Central memory CD8-positive, alpha-beta T cell (primary cell): ENCODE measurements at places on chromosomes 7 and 10.

GRCh38 chr7:27106181-27106900, 3.9 kb upstream of the HOXA2 start:
- peaks cover 23% of the 10 kb centered on the region for H3K4me1 ChIP-seq
- H3K4me3 ChIP-seq = no peak overlapping the region
- H3K36me3 ChIP-seq = peaks cover 2% of the 10 kb centered on the region

DNA sequence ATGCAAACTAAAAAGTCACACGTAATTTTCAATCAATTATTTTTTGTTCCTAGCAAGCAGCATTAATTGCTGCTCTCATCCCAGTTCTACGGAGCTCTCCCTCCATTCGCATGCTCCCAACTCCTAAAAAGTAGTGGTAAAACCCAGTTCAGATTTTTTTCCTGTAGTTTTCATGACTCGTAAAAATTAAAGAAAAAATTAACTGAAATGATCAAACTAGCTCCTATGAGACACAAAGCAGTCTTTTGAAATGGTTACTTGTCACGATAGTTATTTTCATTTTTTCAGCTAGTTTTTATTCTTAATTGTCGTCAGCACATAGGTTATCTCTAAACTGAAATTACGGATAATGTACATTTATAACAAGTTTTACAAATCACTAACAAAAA, 1.8 kb downstream of the HNRNPA2B1 start:
- H3K4me3 ChIP-seq = peak overlapping the region; percentile 100
- no peaks in the 10 kb centered on the region for H3K27me3 ChIP-seq
- no peak for DNase-seq
- H3K4me1 ChIP-seq = peaks cover 72% of the 10 kb centered on the region
- peak overlapping the region; percentile 100 for H3K27ac ChIP-seq

DNA sequence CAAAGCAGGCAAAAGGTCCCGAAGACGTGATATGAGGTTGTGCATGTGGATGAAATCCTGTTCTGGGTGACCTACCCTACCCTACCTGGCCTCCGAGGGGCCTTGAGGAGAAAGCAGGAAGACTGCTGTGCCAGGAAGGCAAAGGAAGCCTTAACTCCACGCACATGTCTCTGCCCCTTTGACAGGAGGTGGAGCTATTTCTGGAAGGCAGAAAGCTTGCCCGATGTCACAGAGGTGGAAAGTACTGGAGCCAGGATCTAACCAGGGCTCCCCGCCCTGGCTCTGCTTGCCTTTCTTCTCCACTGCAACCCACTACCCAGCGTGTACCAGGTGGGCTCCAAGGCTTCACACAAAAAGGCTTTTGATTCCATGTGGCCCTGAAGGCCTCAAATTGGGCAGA, 66.4 kb upstream of the DDC start:
- H3K27me3 ChIP-seq = peaks cover 57% of the 10 kb centered on the region
- no peak overlapping the region for H3K27ac ChIP-seq
- no peak for DNase-seq
- peaks cover 6% of the 10 kb centered on the region for H3K4me1 ChIP-seq
- H3K4me3 ChIP-seq = no peak overlapping the region

DNA sequence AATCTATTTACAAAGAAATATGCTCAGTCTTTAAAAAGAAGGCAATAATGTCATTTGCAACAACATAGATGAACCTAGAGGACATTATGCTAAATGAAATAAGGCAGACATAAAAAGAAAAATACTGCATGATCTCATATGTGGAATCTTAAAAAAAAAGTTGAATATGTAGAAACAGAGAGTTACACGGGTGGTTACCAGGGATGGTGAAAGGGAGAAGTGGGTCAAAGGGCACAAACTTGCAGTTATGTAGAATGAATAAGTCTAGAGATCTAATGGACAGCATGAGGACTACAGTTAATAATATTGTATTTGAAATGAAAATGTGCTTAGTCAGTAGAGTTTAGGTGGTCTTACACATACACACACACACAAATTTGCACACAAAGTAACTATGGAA, 88.2 kb upstream of the CCDC71L start:
- DNase-seq = no peak
- no peak overlapping the region for H3K4me3 ChIP-seq
- no peaks in the 10 kb centered on the region for H3K36me3 ChIP-seq

- DNase-seq = no peak
- H3K27ac ChIP-seq = no peak within 1 kb of the TSS
- H3K4me1 ChIP-seq = peaks cover 11% of the 10 kb centered on the region
- peaks cover 21% of the 10 kb centered on the region for H3K27me3 ChIP-seq
Observed at GRCh38 chr7:12403287-12404181, at the start of gene VWDE. Gene VWDE, minus strand, starts transcription at chr7:12403865. Its CDS starts 149 bp downstream, at chr7:12403716.

DNA sequence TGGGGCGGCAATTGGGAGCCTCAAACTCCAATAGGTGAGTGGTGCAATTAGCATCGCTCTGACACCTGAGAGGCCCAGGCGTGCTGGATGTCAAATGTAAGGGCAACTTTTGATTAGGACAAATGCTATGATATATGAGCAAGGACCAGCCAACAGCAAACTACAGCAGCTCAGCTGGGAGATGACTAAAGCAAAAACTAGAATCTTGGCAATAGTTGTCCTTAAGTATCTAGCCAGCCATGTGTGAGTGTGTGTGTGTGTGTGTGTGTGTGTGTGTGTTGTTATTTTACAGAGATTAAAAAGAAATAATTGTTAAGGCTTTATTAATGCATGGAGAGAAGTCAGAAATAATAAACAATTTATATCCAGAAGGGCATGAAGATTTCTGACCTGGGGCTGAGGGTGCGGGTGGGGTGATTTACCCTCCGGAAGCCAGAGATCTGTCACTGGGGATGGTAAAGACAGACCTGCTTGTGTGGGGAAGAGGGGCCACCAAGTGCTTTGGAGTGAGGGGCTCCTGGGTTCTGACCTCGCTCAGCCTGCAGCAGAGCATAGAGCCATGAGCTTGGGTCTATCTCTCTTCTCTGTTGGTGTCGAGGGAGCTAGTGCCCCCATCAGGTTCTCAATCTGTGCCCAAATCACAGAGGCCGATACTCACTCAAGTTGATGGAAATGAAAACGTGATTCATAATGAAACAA, 77.3 kb downstream of the EMX2 start:
- peaks cover 2% of the 10 kb centered on the region for H3K36me3 ChIP-seq
- no peak overlapping the region for H3K4me3 ChIP-seq
- DNase-seq = no peak
- H3K27me3 ChIP-seq = peaks cover 58% of the 10 kb centered on the region
- no peaks in the 10 kb centered on the region for H3K4me1 ChIP-seq
- no peak overlapping the region for H3K27ac ChIP-seq

DNA sequence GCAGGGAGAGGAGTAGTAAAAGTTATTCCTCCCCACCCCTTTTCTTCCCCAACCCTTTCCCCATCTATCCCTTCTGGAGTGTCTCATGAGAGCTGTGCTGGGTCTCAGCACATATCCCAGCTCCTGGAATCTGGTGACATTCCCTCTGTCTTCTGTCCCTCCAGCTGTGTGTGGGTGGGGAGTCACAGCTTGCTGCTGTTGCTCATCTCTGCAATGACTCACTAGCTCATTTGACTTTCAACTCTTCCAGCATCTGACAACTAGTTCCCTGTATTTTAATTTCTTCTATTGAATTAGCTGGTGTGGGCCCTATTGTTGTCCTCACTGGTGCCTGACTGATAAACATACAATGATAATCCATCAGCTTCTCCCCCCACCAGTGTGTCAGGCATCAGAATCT, 198.9 kb upstream of the AUTS2 start:
- no peak overlapping the region for H3K4me3 ChIP-seq
- peaks cover 19% of the 10 kb centered on the region for H3K27me3 ChIP-seq
- no peaks in the 10 kb centered on the region for H3K36me3 ChIP-seq

GRCh38 chr10:72367301-72367960, 12.7 kb upstream of the DNAJB12 start:
- H3K36me3 ChIP-seq = peaks cover 11% of the 10 kb centered on the region
- no peak for DNase-seq
- H3K27me3 ChIP-seq = no peaks in the 10 kb centered on the region

DNA sequence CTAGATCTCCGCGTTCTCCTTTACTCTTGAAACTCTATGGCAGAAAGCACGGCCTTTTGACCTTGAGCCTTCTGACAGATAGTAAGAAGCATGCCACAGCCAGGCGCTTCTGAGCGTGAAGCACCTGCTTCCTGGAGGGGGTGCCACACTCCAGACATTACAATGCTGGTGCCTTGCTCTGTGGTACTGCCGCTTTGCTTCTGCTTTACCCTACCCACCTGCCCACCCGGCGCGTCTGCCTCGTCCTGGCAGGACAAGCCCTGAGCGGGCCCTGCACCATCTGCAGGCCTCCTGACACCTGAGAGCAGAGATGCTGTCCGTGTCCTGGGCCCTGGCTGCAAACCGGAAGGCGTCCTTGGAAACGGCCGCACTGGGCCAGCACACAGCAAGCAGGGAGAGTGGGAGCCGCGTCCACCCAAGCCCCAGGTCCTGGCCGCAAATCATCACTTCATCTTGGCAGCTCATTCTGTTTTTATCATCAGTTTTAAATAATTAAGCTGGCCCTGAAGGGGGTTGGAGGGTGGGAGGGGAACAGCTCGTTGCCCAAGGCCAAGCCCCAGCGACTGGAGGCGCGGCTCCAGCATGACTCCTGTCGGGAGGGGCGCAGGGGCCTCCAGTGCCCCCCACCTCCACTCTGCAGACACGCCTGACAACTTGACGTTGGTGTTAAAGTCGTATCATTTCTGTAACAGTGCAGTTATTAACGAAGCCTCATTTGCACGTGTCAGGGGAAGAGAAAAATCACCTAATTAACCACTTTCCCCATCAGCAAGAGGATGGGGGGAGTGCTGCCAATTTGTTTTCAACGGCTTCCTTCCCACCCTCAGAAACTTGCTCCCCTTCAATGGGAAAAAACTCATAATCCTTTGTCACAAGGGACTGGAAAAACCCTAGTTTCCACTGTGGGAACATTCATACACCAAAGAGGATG, 132.2 kb downstream of the MAD1L1 start:
- peaks cover 13% of the 10 kb centered on the region for H3K36me3 ChIP-seq
- peaks cover 54% of the 10 kb centered on the region for H3K4me1 ChIP-seq
- H3K27ac ChIP-seq = no peak overlapping the region
- no peak for DNase-seq
- no peaks in the 10 kb centered on the region for H3K27me3 ChIP-seq
- no peak overlapping the region for H3K4me3 ChIP-seq

DNA sequence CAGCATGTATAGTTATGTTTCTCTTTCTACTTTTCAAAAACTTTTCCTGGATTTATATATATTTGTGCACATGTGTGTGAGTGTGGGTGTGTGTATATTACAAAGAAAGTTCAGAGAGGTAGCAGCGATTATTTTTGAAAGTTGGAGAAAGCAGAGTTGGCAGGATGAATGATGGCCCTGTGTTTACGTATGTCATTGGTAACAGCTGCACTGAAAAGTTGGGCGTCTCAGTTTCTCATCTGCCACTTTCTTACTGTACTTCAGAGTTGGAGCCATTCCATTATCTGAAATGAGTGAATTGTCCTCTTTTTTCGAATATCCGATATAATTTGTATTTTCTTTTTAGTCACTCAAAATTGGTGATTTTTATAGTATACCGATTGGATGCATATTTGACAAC, 172.2 kb downstream of the CDK14 start:
- H3K4me3 ChIP-seq = no peak overlapping the region
- no peak overlapping the region for H3K27ac ChIP-seq
- no peaks in the 10 kb centered on the region for H3K27me3 ChIP-seq
- H3K36me3 ChIP-seq = no peaks in the 10 kb centered on the region
- no peak for DNase-seq

GRCh38 chr7:92875719-92876118, 39.3 kb upstream of the CDK6 start:
- peaks cover 2% of the 10 kb centered on the region for H3K36me3 ChIP-seq
- H3K4me3 ChIP-seq = no peak overlapping the region
- H3K27me3 ChIP-seq = no peaks in the 10 kb centered on the region
- no peak overlapping the region for H3K27ac ChIP-seq
- no peak for DNase-seq

DNA sequence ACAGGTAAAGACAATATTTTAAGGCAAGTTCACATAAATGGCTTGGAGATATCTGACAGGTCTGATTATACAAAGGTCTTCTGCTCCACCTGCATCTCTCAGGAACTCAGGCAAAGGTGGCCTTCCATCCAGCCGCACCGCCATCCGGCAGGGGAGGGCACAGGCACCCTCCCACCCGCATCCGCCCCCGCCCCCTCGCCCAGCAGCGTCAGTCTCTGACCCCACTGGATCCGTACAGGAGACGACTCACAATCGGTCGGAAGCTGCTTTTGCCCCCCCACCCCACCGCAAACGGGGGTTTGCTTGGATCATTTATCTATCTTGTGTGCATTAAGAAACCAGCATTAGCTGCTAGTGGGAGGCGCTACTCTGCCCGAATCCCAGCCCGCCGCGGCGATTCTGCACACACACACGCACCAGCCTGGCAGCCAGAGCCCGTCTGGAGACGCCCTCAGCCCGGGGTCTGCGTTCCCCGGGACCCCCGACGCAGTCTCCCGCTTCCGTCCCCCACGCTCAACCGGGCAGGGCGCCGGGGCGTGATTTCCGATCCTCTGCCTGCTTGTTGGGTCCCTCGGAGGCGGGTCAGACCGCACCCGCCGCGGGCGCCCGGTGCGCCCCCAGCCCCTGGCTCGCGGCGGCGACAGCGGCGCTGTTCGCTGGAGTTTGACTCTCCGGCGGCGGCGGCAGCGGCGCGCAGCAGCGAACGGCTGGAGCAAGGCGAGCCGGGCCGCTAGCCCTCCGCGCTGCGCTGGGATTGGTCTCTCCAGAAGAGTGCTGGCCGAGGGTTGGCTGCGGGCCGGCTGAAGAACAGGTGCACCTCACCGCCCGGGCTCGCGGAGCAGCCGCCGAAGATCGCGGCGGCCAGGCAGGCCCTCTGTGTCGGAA, 820 bp upstream of the NRG3 start:
- no peak for DNase-seq
- H3K4me3 ChIP-seq = no peak overlapping the region
- H3K36me3 ChIP-seq = no peaks in the 10 kb centered on the region
- H3K27ac ChIP-seq = no peak overlapping the region

- no peak overlapping the region for H3K4me3 ChIP-seq
- no peak overlapping the region for H3K27ac ChIP-seq
- DNase-seq = no peak
- peaks cover 13% of the 10 kb centered on the region for H3K4me1 ChIP-seq
Observed at GRCh38 chr10:100371482-100372027, 24.5 kb downstream of the SCD start.

DNA sequence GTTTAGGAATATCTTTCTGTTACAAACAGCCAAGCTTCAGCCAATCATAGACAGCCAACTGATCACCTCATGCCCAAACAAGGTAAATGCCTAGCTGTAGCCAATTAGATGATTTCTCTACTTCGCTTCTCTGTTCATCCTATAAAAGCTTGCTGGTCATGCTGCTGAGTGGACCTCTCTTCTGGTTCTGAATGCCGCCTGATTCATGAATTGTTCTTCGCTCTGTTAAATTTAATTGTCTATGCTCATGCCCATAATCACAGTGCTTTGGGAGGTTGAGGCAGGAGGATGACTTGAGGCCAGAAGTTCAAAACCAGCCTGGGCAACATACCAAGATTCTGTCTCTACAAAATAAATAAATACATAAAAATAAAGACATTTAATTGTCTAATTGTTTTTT, 698.1 kb upstream of the NRP1 start:
- H3K4me3 ChIP-seq = no peak overlapping the region
- no peaks in the 10 kb centered on the region for H3K4me1 ChIP-seq
- no peaks in the 10 kb centered on the region for H3K36me3 ChIP-seq
- H3K27ac ChIP-seq = no peak overlapping the region
- H3K27me3 ChIP-seq = no peaks in the 10 kb centered on the region
- no peak for DNase-seq

GRCh38 chr7:56483861-56484550, 367.8 kb upstream of the NUPR2 start:
- H3K4me1 ChIP-seq = no peaks in the 10 kb centered on the region
- H3K36me3 ChIP-seq = no peaks in the 10 kb centered on the region
- no peak overlapping the region for H3K4me3 ChIP-seq
- H3K27ac ChIP-seq = no peak overlapping the region
- DNase-seq = no peak
